ENCODE measurements at places on chromosomes 1 and 21. TPM values are rescaled to one million over a fixed set of nuclear protein-coding genes. Genes with fewer than 3 reads are reported as not detected.

The PTGS2 gene
- 4.3 TPM for total RNA-seq

The MMP23B gene
- 5.9 TPM for total RNA-seq

The LELP1 gene
- total RNA-seq, result not detected

The CYP4A22 gene
- total RNA-seq, result not detected

The TRIM58 gene
- 4.7 TPM for total RNA-seq

The FCRL4 gene
- total RNA-seq, result not detected

The GTF2B gene
- 63.7 TPM for total RNA-seq

The TIE1 gene
- 32.3 TPM for total RNA-seq

The TFF2 gene
- not detected for total RNA-seq

The GIPC2 gene
- total RNA-seq, result 1.2 TPM

The PSEN2 gene
- total RNA-seq, result 33.9 TPM

The PIK3CD gene
- total RNA-seq, result 4.9 TPM

The F11R gene
- 23.7 TPM for total RNA-seq

GRCh38 chr1:159775716-159776115 lies 5.0 kb upstream of the DUSP23 start:
- no peak overlapping the region for H3K27ac ChIP-seq
- no peaks in the 10 kb centered on the region for H3K36me3 ChIP-seq
- no peaks in the 10 kb centered on the region for H3K27me3 ChIP-seq
- no peaks in the 10 kb centered on the region for H3K4me1 ChIP-seq
- H3K4me3 ChIP-seq, result no peak overlapping the region

DNA sequence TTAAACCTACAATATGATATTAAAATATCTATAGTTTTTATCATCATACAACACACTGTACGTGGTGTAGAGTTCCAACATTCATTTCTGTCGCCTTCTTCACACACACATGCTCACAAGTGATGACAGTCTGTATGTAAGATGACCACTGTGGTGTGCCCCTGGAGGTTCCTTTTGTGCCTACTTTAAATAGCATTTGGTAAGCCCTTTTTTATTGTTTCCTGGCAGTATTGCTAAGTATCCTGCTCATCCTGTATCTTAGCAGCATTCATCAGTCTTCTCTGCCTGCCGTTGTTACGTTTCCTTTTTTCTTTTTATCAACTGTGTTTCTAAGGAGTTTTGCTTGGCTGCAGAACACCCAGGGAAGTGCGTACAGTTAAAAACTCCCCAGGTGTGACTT lies 231.4 kb downstream of the CHRM3 start:
- no peaks in the 10 kb centered on the region for H3K36me3 ChIP-seq
- no peak overlapping the region for H3K4me3 ChIP-seq
- H3K27ac ChIP-seq, result no peak overlapping the region
- DNase-seq, result no peak
- H3K4me1 ChIP-seq, result no peaks in the 10 kb centered on the region

DNA sequence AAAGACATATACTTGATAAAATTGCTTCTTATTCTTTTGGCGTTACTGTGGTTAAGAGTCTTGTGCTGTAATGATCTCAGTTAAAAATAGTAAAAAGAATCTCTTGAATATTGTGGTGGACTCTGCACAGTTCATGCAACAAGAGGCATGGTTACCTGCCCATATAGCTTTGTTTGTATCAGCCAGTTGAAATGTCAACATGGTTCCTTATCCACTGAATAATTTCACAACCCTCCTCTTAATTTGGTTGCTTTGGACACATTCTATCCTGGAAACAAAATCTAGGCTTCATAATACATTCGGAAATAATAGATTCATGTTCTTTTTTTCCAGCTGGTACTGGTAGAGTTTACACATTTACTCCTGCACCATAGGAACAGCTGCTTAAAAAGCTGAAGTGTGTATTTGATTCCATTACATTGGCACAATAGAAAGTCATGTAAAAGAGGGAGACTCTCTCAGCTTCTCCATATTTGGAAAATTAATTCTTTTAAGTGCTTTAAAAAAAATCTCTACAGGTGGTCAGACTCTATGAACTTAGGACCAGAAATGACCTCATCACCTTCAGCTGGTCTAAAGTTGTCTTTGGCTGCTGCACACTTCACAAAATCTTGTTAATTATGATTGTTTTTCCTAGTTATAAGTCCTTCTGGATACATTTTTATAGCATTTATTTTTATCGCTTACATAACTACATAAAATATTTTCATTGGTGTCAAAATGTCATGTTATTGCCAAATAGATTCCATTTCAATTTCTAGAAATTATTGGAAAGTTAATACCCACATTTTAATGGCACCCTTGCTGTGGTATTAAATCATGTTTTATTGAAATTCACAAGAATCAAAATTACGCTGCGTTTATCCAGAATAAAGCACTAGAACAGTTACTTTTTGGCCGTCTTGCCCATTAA lies 100.2 kb downstream of the LTN1 start:
- no peaks in the 10 kb centered on the region for H3K27me3 ChIP-seq
- H3K27ac ChIP-seq, result no peak overlapping the region
- H3K4me3 ChIP-seq, result no peak overlapping the region
- no peaks in the 10 kb centered on the region for H3K4me1 ChIP-seq
- no peaks in the 10 kb centered on the region for H3K36me3 ChIP-seq

- no peak overlapping the region for H3K27ac ChIP-seq
- no peak overlapping the region for H3K4me3 ChIP-seq
These were observed 28.0 kb upstream of the PRKAA2 start for GRCh38 chr1:56617141-56617540.

- no peak for DNase-seq
- H3K4me1 ChIP-seq, result peaks cover 10% of the 10 kb centered on the region
- H3K4me3 ChIP-seq, result no peak overlapping the region
- H3K27ac ChIP-seq, result no peak overlapping the region
- H3K36me3 ChIP-seq, result peaks cover 68% of the 10 kb centered on the region
These were observed 14.3 kb downstream of the MRAP start for GRCh38 chr21:32312976-32313375.

DNA sequence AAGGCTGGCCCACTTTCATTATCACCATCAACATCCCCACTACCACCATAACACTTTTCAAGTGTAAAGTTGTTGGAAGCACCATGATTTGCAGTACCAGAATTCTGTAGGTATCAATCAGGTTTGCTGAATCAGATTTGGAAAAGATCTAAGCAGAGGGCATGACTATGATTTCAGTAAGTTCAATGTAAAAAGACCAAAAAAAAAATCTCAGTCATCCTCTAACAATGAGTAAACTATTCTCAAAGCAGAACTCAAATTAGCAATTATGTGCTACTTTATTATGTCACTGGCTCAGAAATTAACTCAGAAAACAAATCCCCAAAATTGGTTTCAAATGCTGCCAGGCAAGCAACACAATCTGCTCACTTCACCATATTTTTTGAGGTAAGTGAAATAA lies 187.8 kb upstream of the HP1BP3 start:
- H3K27ac ChIP-seq, result no peak overlapping the region
- no peak for DNase-seq
- H3K4me1 ChIP-seq, result no peaks in the 10 kb centered on the region

- no peak overlapping the region for H3K4me3 ChIP-seq
- no peaks in the 10 kb centered on the region for H3K27me3 ChIP-seq
- no peaks in the 10 kb centered on the region for H3K36me3 ChIP-seq
- H3K4me1 ChIP-seq, result no peaks in the 10 kb centered on the region
- no peak for DNase-seq
These were observed 274.4 kb downstream of the NTNG1 start for GRCh38 chr1:107415241-107415640.

- H3K36me3 ChIP-seq, result no peaks in the 10 kb centered on the region
- H3K4me3 ChIP-seq, result no peak overlapping the region
- no peaks in the 10 kb centered on the region for H3K4me1 ChIP-seq
- no peak for DNase-seq
These were observed 37.1 kb downstream of the PIGK start for GRCh38 chr1:77182083-77182482.

- no peak overlapping the region for H3K4me3 ChIP-seq
- H3K27ac ChIP-seq, result no peak overlapping the region
- DNase-seq, result no peak
- H3K4me1 ChIP-seq, result no peaks in the 10 kb centered on the region
- no peaks in the 10 kb centered on the region for H3K36me3 ChIP-seq
These were observed 14.7 kb downstream of the NEK2 start for GRCh38 chr1:211660718-211661222.

GRCh38 chr1:11324567-11325165 lies 51.7 kb downstream of the UBIAD1 start:
- H3K27me3 ChIP-seq, result no peaks in the 10 kb centered on the region
- H3K27ac ChIP-seq, result no peak overlapping the region
- no peaks in the 10 kb centered on the region for H3K36me3 ChIP-seq
- DNase-seq, result no peak
- H3K4me3 ChIP-seq, result no peak overlapping the region
- peaks cover 42% of the 10 kb centered on the region for H3K4me1 ChIP-seq

DNA sequence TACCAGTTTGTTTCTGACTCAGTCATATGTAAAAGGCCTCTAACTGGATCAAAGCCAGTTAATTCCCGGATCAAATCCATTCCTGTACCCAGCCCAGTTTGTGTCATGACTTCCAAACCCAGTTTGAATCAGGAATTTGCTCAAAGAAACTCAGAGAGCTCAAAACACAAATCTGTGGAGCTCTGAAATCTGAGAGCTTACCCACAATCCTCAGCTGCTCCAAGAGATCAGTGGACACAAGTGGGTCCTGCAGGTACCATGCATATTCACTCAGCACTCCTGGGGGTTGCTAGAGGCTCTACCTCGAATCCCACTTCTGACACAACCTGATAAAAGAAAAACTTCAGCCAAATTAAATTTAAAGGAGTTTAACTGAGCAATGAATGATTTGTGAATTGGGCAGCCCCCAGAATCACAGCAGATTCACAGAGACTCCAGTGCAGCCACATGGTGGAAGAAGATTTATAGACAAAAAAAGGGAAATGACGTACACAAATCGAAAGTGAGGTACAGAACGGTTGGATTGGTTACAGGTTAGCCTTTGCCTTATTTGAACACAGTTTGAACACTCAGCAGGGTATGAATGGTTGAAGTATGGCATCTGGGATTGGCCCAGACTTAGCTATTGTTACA lies 11.9 kb upstream of the MRPL55 start:
- H3K4me1 ChIP-seq, result no peaks in the 10 kb centered on the region
- H3K36me3 ChIP-seq, result no peaks in the 10 kb centered on the region
- no peak for DNase-seq
- H3K4me3 ChIP-seq, result no peak overlapping the region
- H3K27ac ChIP-seq, result no peak overlapping the region
- H3K27me3 ChIP-seq, result no peaks in the 10 kb centered on the region

DNA sequence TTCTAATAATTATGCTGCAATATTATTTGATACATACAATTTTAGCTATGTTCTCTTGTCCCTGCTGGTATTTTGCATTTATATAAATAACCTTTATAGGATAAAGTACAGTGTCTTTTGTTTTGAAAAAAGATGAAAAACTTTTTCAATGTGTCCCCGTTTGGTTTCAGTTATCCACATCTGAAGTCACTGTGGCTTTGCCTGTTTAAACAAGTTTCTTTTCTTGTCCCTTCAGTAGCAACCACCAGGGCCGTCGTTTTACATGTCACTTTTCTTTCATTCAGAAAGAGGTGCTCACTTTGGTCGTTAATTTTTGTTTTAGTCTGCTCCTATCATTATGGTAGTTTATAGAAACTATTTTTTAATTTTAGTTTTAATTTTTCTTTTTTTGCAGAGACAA lies 41.4 kb downstream of the RABGAP1L start:
- no peak for DNase-seq
- H3K27me3 ChIP-seq, result no peaks in the 10 kb centered on the region

- H3K36me3 ChIP-seq, result no peaks in the 10 kb centered on the region
- DNase-seq, result no peak
- H3K4me1 ChIP-seq, result no peaks in the 10 kb centered on the region
- peak overlapping the region; percentile 12 for H3K27ac ChIP-seq
- no peak overlapping the region for H3K4me3 ChIP-seq
These were observed 36.6 kb upstream of the SSX2IP start for GRCh38 chr1:84726593-84727499.

DNA sequence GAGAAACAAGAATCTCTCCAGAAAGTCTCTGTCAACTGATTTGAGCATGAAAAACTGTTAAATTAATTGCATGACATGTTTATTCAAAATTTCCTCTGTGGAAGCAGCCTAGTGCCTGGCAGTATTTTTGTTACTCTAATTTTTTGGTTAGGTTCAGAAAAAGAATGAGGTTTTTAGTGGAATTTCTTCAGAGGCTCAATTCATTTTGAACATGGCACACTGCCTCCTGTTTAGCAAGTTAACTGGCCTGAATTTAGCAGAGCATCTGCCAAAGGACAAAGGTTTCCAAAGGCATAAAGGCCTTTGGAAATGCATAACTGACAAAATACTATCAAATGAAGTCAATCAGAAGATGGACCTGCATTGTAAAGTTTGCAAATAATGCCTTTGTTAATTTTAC lies 1326.5 kb downstream of the PLA2G4A start:
- H3K27me3 ChIP-seq, result no peaks in the 10 kb centered on the region
- no peak overlapping the region for H3K27ac ChIP-seq
- H3K4me1 ChIP-seq, result no peaks in the 10 kb centered on the region
- H3K36me3 ChIP-seq, result no peaks in the 10 kb centered on the region
- no peak overlapping the region for H3K4me3 ChIP-seq

GRCh38 chr1:17588048-17588871 lies 48.8 kb downstream of the ARHGEF10L start:
- H3K27ac ChIP-seq, result peak overlapping the region; percentile 60
- no peaks in the 10 kb centered on the region for H3K27me3 ChIP-seq
- H3K4me1 ChIP-seq, result peaks cover 37% of the 10 kb centered on the region
- peaks cover 58% of the 10 kb centered on the region for H3K36me3 ChIP-seq

DNA sequence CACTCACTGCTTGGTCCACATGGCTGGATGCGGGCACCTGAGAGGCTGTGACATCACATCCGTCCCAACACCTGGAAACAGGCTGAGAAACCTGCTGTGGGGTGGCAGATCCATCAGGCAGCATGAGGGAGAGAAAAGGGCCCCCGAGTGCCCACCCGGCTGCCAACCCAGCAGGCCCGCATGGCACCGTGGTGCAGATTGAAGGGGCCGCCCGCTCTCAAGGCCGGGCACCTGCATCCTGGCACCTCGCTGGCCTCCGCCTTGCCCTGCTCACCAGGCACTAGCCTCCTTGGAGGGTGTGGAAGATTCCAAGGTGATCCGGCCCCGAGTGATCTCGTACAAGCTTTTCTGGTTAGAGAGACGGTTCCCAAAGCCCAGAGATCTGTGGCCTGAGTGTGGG lies 110.5 kb downstream of the PRDM16 start:
- no peak overlapping the region for H3K4me3 ChIP-seq
- peaks cover 10% of the 10 kb centered on the region for H3K36me3 ChIP-seq
- H3K27me3 ChIP-seq, result no peaks in the 10 kb centered on the region
- no peak overlapping the region for H3K27ac ChIP-seq

- H3K27ac ChIP-seq, result no peak overlapping the region
- no peaks in the 10 kb centered on the region for H3K27me3 ChIP-seq
- H3K4me1 ChIP-seq, result no peaks in the 10 kb centered on the region
- no peak overlapping the region for H3K4me3 ChIP-seq
- no peaks in the 10 kb centered on the region for H3K36me3 ChIP-seq
- DNase-seq, result no peak
These were observed 13.7 kb upstream of the CCN1 start for GRCh38 chr1:85566890-85567289.

GRCh38 chr1:74467786-74468377 lies 44.5 kb downstream of the LRRC53 start:
- H3K4me1 ChIP-seq, result no peaks in the 10 kb centered on the region
- no peak overlapping the region for H3K27ac ChIP-seq
- H3K36me3 ChIP-seq, result peaks cover 5% of the 10 kb centered on the region
- no peak for DNase-seq

All from spinal cord (tissue), 10 donors.